Smooth muscle cell of the pulmonary artery (primary cell): ENCODE measurements at places on chromosomes 7 and 10. TPM values are rescaled to one million over a fixed set of nuclear protein-coding genes. Genes with fewer than 3 reads are reported as not detected.

Gene PRKAR2B
- 0.43 and 1.1 TPM in 2 replicates for total RNA-seq

Gene ZNF783
- total RNA-seq, result 10.6 and 15.7 TPM in 2 replicates

Gene ACTA2
- total RNA-seq, result 1,211 and 1,255 TPM in 2 replicates

Gene TUBAL3
- not detected in 2 replicates for total RNA-seq

Gene IL2RA
- not detected in 2 replicates for total RNA-seq

Gene SPDYE2
- not detected in 2 replicates for total RNA-seq

Gene LIPN
- not detected in 2 replicates for total RNA-seq

Gene SAMD9L
- 14.1 and 25.1 TPM in 2 replicates for total RNA-seq

Gene KIAA1217
- 2.7 and 6.9 TPM in 2 replicates for total RNA-seq

Gene KAZALD1
- total RNA-seq, result 26.8 and 29.1 TPM in 2 replicates

Gene TFPI2
- 59.6 and 154 TPM in 2 replicates for total RNA-seq

Gene PSMA2
- total RNA-seq, result 24.7 and 33.5 TPM in 2 replicates

Gene LIPK
- total RNA-seq, result not detected in 2 replicates

Gene TRIM50
- not detected in 2 replicates for total RNA-seq

Gene CYP2C9
- not detected in 2 replicates for total RNA-seq

Gene ACSL5
- total RNA-seq, result 1.0 and 1.4 TPM in 2 replicates

Gene ZSCAN21
- total RNA-seq, result 7.6 and 10.4 TPM in 2 replicates

Gene ELN
- total RNA-seq, result 82.6 and 158 TPM in 2 replicates

Gene GPRIN2
- 0.07 TPM in 1 of 2 replicates, not detected in the other for total RNA-seq

Gene PRXL2A
- 5.4 and 8.9 TPM in 2 replicates for total RNA-seq

Gene ADRA2A
- 0.20 and 2.0 TPM in 2 replicates for total RNA-seq

Gene LDB3
- total RNA-seq, result 0.52 and 0.96 TPM in 2 replicates

Gene HOXA10
- total RNA-seq, result 0.78 TPM in 1 of 2 replicates, not detected in the other
